Fibroblast of mammary gland (primary cell): ENCODE measurements at places on chromosomes 16 and 17.

DNA sequence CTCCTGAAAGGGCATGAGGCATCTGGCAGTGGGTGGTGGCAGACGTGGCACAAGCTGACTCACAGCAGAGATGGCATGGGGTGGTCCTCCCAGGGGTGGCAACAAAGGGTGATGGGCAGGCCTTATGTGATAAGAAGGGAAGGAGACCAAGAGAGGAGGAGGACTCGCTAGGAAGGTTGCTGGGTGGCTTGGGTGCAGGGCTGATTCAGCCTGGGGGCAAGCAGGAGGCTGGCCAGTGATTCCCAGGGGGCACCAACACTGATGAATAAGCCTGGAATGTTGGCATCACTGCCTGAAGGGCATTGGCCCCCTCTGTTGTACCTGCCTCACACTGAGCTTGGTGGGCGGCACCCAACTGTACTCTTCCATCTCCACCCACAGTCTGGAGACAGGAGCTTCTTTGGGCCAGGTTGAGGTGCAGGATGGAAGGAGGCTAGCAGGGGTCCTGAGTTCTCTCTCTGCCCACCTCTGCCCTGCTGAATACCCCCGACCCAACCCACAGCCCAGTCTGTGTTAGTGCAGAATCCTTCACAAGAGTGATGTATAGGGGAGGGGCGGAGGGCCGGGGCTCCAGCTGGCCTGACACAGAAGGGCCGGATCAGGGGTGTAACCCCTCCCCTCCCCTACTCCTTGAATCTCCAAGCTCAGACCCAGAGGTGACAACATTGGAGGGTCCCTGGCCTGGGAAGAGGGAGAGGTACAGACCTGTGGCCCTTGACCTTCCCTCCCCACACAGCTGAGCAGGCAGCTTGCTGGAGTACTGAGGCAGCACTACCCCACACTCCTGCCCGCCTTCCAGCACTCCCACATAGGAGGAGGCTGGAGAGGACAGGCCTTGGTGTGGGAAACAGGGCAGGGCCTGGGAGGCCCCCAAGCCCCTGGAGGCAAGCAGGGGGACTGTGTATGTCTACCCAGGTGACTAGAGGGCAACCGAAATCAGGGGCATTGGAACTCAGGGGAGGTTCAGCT lies 2.6 kb downstream of the STAC2 start:
- DNase-seq: no peak

DNA sequence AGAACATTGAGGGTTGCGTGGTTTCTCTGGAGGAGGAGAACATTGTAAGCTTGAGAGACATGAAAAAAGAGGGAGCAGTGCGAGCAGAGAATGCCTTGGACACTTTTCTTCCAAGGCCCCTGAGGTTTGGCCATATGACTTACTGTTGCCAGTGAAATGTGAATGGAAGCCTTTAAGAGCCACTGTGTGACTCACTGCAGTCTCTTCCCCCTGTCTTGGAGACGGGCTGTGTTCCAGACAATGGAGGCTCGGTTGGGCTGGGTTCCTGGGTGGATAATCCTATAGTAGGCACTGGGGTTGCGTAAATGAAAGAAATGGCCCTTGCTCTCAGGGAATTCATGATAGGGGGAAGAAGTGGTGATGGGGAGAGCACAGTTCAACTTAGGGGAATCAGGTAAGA lies 75.5 kb downstream of the SHISA9 start:
- DNase-seq: peak; percentile 13

DNA sequence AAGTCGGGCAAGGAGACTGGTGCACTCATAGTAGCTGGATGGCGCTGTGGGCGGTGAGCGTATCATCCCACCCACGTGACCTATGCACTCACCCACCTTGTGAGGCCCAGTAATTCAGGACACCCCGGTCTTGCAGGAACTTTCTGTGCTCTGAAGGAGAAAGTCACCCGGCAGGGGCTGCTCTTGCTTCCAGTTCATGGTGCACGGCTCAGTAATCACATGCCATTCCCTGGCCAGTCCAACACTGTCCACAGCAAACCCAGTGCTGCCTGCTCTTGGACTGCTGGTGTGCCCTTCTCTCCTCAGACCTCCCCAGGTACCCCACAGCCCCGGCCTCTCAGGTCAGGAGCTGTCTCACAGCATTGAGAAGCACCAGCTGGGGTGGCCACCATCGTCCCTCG lies 16.4 kb upstream of the RHBDF2 start:
- DNase-seq: no peak

- no peak for DNase-seq
Observed at GRCh38 chr17:42310787-42311215, 22.5 kb downstream of the STAT5A start.

DNA sequence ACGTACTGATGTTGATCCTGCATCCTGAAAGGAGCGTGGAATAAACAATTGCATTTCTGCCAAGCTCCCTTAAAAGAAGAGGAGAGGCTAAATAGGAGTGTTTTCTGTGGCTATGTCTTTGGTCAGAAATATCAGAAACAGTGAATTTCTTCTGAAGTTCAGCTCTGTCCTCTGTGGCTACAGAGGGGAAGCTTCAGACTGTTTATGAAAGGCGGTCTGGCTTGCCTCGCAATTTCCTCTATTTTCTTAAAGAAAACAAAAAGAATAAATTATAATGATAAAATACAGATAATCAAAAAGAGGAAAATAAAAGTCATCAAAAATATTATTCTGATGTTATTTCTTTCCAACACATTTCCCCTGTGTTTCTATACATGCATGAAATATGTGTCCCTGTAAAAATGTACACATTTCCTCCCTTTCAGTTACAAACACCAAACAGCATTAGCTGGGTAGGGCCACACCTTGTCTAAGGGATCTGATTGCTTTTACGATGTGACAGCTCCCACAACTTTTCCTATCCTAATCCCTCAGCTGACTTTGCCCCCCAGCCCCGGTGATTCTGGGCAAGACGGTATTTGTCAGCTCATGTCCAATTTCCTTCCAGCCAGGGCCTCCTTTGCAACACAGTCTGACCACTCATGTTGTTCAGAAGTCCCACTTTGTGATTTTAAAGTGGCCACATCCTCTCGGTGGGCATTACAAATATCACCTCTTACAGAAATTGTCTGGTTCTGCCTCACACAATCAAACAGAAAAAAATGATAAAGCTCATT lies 439.0 kb downstream of the HS3ST3B1 start:
- DNase-seq: no peak

GRCh38 chr16:89855301-89855945 lies 18.0 kb upstream of the TCF25 start:
- no peak for DNase-seq

GRCh38 chr16:70649300-70649699 lies 2.9 kb downstream of the IL34 start:
- no peak for DNase-seq

DNA sequence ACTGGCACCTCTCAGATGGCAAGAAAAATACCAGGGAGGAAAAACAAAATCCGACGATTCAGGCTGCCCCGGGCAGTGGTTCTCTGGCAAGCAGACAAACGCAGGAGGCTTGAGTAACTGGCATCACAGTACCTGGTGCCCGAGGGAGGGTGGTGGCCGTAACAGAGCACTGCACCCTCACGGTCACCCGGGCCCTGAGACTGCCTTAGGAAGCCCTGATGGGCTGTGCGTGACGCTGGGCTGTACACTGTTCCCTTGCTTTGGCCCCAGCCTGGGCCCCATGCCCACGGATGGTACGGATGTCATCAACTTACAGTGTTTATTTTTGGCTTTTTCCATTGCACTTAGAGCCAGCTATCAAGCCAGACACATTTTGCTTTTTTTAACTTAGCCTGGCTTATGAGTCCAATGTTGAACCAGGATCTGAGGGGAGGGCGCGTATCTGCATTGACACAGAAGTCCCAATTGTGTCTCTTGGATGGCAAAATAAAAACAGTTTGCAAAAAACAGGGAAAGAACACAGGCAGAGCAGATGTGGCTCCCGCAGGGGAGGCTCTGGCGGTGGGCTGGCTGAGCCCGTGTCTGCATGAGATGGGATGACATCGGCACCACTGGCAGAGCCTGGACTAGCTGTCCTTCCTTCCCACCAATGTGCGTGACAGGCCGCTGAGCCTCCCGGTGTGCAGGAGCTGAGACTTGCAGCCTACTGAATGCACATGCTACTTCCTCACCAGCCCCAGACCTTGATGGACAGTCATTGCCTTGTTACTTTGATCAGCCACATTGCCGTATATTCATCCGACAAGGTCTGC lies 287.7 kb downstream of the FOXL1 start:
- DNase-seq: no peak

DNA sequence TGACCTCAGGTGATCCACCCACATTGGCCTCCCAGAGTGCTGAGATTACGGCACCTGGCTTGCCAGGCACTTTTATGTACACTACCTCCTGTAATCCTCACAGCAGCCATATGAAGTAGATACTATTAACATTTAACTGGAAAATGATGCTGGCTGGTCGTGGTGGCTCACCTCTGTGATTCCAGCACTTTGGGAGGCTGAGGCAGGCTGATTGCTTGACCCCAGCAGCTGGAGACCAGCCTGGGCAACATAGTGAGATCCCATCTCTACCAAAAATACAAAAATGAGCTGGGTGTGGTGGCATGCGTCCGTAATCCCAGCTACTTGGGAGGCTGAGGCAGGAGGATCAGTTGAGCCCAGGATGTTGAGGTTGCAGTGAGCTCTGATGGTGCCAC lies 2.0 kb upstream of the MAPK3 start:
- DNase-seq: no peak

DNA sequence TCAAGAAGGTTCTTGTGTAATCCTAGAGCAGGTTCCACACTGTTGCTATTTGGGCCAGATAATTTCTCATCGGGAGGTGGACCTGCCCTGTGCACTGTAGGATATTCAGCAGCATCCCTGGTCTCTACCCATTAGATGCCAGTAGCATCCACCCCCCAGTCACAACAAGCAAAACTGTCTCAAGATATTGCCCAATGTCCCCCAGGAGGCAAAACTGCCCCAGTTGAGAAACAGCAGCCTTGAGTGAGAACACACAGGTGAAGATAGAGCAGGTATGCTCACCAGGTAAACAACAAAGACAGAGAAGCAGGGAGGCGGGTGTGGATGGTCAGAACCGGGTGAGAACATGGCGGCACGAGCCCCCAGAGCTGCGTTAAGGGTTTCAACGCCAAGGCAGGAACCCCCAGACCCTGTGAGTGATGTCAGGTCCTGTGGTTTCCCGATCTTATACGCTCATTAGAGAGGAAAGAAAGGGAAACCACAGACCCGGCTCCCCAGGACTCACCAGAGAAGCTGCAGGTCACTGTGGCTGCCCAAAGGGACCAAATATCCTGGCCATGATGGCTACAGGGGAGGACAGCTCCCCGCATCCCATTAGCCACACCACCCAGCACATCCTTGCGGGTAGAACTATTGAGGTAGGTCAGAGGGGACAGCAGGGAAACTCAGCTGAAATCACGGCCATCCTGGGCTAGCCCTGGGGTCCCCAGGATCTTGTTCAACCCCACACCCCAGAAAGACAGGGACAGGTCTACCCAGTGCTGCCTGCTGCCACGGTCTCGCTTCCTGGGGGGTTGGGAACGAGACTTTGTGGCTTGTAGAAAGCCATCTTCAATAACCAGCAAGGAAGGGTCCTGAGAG lies 21.2 kb downstream of the CDC42EP4 start:
- DNase-seq: no peak
